ENCODE measurements at places on chromosomes 1 and 21. TPM values are rescaled to one million over a fixed set of nuclear protein-coding genes. Genes with fewer than 3 reads are reported as not detected.

Gene OR6N1
- 2.2 TPM for total RNA-seq

Gene MRPL9
- total RNA-seq: 40.0 TPM

Gene FCGR3B
- 5.5 TPM for total RNA-seq

Gene ALPL
- not detected for total RNA-seq

Gene ZNF648
- not detected for total RNA-seq

Gene CD84
- 13.5 TPM for total RNA-seq

- no peak for DNase-seq
Measured at GRCh38 chr1:225362805-225363204, 65.0 kb downstream of the LBR start.

DNA sequence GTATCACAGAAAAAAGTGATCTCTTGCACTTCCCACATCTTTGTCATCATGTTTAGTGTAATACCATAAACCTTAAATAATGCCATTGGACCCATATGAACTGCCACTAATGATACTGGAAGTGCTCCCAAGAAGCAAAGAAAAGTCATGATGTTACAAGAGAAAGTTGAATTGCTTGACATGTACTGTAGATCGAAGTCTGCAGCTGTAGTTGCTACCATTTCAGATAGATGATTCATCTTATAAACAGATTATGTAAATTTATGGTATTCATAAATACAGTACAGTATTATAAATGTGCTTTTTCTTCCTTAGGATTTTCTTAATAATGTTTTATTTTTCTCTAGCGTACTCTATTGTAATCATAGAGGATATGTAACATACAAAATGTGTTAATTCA lies 30.1 kb upstream of the LAMC2 start:
- DNase-seq: no peak

DNA sequence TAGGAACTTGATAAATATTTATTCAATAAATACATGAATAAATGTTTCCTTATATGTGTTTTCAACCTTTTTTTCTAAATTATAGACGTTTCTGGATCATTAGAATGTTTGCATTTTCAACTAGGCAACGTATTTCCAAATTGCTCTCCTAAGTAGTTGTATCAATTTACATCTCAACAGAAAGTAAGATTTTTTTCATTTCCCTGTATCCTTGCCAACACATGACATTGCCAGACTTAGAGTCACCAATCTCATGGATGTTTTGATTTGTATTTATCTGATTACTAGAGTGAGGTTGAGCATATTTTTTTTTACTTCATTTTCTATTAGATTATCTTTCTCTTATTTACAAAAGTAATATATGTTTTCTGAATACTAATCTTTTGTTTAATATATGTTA lies 22.2 kb upstream of the SMG7 start:
- DNase-seq: no peak

DNA sequence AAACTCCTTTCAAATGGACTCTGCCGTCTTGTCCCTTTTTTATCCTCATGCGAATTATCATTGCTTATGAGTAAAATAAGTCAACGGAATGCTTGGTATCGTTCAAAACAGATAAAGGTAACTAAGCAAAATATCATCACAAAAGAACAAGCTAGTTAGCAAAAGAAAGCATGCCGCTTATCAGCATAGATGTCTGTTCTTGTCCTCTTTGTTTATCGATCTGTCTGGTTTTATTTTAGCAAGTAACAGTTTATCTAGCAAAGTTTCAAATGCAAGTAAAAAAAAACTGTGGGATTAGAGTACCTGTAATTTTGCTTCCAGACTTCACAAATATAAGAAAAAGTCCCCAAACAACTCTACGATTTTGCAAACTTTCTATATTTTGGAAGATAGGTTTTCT lies 561.5 kb downstream of the USP25 start:
- DNase-seq: no peak

GRCh38 chr1:12148160-12148957 lies 18.4 kb upstream of the TNFRSF1B start:
- no peak for DNase-seq

DNA sequence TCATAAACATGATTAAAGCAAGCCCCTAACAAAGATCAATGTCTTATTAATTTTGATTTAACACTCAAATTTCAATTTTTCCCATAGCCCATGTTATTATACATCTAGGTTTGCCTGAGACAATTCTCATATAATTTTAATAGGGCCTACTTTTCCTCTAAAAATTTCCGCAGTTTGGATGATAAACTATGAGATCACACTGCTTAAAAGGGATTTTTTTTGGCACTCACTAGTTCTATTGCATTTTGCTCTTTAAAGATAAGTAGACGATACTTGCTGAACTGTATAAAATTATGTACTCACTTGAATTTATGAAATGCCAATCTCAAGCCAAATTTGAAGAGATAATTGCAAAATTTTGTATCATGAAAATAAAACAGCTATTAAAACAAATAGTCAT lies 480.4 kb upstream of the ZRANB2 start:
- DNase-seq: peak; percentile 73

- no peak for DNase-seq
Measured at GRCh38 chr21:42975886-42976608, 1.7 kb downstream of the PKNOX1 start.

- no peak for DNase-seq
Measured at GRCh38 chr1:182829285-182829932, 9.7 kb upstream of the DHX9 start.

DNA sequence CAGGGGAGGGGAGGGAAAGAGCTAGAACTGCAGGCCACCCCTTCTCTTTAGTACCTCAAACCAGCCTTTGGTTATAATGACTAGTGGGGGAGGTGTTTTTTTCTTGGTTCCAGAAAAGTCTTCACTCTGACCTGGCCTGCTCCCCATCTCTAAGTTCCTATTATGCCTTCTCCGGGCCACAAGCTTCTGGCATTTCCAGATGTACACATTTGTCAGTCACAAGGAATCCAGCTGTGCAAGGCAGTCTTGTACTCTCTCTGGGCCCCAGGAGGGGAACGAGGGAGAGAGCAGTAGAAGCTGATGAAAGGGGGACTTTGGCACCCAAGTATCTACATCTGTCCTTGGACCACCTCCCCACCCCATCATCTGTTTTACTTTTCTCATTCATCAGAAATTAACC lies 2.7 kb upstream of the FALEC start:
- peak; percentile 46 for DNase-seq

DNA sequence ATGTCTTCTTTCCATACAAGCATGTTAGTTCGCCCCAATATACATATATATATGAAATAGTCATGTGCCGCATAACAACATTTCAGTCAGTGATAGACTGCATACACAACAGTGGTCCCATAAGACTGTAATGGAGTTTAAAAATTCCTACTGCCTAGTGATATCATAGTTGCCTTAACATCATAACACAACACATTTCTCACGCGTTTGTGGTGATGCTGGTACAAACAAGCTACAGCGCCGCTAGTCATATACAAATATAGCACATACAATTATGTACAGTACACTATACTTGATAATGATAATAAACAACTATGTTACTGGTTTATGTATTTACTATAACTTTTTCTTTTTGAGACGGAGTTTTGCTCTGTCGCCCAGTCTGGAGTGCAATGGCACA lies 10.7 kb upstream of the SLAMF8 start:
- DNase-seq: no peak

- no peak for DNase-seq
Measured at GRCh38 chr1:112165375-112165774, 175.9 kb upstream of the KCND3 start.

DNA sequence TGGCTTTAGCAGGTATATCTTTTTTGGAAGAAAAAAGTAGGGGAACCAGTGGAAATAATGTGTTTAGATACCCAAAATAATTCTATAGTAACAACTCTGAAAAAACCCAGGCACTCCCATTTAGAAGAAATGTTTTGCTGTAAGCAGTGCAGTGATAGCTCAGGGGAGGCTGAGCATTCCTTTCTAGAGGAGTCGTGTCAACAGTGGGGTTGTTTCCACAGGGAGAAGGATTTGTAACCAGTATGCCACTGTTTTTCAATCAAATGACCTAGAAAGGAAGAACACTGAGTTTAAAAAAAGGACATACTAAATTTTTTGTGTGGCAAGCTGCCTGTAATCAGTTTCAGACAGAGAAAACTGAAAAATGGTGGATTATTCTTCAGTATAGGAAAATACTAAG lies 2.4 kb downstream of the PGD start:
- DNase-seq: no peak

DNA sequence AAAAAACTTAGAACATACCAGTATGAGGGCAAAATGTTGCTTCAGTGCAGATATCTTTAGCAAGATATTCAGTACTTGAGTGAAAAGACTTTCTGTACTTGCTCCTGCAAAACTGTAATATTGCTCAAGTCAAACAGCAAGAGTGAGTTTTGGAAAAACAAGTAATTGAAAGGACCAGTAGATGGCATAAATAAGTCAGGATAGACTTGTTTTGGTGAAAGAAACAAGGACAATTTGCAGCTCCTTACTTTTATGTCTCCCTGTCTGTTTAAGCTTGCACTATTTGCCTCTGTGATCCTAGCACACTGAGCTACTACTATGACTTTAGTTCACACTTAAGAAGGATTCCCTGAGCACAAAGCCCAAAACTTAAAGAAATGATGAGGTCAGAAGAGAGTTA lies 39.1 kb downstream of the IFI44 start:
- DNase-seq: peak; percentile 57

- DNase-seq: peak; percentile 84
Measured at GRCh38 chr21:36976882-36977651, 10.6 kb upstream of the HLCS start.

GRCh38 chr1:226939438-226940028 lies 561 bp upstream of the COQ8A start:
- no peak for DNase-seq

DNA sequence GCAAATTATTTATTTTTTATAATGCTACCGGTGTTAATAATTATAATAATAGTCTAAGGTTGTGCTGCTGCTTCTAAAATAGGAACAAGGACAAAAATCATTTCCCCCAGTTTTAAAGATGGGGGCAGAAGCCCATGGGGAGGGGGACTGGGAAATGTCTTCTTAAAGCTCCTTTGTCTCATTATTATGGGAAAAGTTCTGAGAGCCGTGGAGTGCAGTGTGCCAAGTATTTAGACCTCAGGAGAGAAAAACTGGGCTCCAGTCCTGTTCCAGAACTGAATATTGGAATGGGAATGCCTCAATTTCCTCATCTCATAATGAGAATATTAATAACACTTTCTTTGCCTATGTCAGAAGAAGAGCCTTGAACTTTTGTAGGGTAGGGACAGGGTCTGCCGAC lies 40.9 kb upstream of the ATF3 start:
- DNase-seq: no peak

DNA sequence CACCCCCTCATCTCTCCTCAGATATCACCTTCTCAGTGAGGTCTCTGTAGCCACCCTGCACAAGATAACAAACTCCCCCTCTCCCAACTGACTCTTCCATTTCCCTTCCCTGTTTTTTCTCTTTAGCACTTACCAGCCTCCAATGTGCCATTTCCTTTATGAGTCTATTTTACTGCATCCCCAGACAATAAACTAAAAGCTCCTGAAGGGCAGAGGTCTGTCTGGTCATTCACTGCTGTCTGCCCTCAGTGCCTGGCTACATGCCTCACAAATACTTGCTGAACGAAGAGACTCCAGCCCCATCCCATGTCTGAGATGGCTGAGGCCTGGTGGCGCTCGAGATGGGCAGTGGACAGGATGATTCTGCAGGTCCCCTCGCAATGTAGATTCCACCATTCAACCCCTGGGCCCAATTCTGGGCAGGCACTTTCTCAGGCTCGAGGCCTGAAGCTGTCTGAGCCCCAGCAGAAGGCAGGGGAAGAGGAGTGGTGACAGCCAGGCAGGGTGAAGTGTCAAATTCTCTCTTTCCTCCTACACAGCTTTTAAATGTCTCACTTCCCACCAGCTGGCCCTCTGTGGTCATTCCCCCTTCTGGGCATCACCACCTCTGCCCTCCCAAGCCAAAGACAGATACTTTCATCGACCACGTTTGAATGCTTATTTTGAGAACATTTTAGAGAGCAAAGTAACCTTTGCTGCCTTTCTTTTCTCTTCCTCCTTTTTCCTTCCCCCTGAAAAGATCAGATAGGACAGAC lies 6.6 kb downstream of the LRRN2 start:
- DNase-seq: no peak

DNA sequence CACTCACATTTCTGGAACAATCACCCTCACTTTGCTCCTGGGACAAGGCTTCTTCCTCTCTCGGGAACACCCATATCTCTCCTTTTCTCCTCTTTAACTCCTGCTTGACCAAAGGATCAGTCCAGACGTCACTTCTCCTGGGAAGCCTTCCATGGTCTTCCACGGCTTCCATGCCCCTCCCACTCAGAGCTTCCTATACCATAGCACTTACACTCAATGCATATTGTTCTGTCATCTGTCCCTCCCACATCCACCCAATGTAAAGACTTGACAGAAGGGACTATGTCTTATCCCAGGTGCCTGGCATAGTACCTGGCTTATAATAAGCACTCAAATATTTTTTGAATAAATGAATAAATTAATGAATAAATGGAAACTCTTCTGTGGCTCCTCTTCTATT lies 28.2 kb downstream of the CD34 start:
- no peak for DNase-seq

DNA sequence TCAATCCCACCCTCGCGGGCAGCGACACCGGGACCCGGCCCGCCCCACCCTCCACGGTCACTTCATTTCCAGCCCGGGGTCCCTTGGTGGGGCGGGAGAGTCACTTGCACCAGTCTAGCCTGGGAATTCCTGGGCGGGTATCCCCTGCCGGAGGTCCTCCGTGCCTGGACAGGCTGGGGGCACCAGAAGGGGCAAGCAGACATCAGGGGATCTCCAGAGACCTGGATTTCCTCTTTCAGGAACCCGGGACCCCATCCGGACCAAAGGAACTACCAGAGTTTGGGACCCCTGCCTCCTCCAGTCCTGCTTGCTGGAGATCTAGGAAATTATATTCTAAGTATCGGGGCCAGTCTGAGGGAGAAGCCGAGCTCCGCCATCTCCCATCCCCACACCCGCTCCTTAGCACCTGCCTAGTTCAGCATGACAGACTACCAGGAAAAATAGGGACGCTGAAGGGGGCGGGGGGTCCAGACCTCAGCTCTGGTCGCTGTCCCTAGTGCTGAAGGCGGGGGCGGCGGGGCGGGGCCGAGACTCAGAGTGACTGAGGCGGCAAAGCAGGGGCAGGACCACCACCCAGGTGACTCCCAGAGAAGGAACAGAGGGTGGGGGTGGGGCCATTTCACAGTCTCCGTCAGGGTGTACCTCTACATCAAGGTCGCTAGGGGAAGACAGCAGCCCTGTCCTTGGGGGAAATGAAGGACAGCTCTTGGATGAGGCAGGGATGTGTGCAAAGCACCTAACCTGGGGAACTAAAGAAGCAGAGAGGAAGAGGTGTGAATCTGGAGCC lies 832 bp downstream of the HCN3 start:
- DNase-seq: peak; percentile 44

GRCh38 chr21:41018431-41018830 lies 149.5 kb upstream of the BACE2 start:
- DNase-seq: no peak
